ENCODE measurements at places on chromosomes 4 and X. TPM values are rescaled to one million over a fixed set of nuclear protein-coding genes. Genes with fewer than 3 reads are reported as not detected.

DNA sequence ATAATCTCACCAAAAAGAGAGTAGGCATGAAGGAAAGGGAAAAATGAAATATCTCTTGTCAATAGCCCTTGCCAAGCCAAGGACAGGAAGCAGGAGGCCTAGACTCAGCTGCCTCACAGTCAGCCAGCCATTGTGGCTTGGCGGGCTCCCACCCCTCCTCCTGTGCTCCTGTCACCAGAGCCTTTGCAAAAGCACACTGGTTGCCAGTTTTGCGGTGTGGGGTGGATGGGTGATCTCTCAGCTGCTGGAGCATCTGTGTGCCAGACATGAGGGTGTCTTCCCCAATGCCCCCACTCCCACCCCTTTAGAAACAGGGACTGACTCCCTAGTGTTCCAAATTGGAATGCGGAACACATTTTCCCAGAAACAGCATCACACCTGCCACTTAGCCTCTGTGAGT is 26.1 kb downstream of the ARHGEF6 start:
- DNase-seq, result no peak

GRCh38 chr4:121696170-121696580 is 605 bp downstream of the ANXA5 start:
- peak; percentile 82 for DNase-seq

Gene TREX2
- 1.0 TPM for polyA plus RNA-seq

GRCh38 chr4:86100539-86101215 is 259.2 kb downstream of the MAPK10 start:
- DNase-seq, result no peak

DNA sequence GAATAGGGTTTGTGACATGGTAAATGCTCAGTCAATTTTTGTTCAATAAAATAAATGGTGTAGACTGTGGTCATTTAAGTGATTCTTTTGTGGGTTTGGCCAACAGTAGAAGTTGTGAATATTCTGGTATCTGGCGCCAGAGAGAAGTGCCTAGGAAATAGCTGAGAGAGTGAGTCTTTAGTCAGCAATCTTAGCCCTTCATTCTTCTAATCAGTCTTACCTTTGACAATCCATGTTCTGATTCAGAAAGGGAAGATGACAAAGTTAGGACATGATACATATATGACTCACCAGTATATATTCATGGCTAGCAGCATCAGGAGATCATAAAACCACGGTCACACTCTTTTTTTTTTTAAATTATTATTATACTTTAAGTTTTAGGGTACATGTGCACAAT is 141.8 kb upstream of the PCDH18 start:
- DNase-seq, result peak; percentile 26

DNA sequence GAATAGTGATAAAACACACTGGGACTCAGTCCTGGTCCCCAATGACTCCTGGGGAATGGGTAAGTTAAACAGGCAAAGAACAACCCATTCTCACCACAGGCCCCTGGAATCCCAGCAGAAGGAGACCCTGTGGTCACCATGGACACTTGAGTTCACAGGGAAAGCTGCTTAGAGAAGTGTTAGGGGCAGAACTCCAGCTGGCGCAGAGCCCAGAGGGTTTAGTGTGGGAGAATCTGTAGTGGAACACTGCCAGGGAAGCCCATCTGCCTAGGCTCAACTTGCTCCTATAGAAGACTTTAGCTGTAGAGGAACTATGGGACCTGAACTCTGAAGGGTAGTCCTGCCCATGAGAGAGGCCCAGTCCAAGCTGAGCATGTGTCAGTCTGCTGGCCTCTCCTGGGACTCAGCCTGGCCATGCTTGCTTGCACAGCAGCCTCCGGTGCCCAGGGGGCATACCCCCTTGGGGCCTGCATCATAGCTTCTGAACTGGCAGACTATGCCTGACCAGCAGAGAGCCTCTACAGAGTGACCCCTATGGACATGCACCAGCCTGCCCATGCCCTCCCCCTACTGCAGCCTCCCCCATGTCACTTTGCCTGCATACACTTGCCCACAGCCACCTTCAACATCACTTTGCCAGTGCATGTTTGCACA is 343.5 kb downstream of the IDS start:
- no peak for DNase-seq

DNA sequence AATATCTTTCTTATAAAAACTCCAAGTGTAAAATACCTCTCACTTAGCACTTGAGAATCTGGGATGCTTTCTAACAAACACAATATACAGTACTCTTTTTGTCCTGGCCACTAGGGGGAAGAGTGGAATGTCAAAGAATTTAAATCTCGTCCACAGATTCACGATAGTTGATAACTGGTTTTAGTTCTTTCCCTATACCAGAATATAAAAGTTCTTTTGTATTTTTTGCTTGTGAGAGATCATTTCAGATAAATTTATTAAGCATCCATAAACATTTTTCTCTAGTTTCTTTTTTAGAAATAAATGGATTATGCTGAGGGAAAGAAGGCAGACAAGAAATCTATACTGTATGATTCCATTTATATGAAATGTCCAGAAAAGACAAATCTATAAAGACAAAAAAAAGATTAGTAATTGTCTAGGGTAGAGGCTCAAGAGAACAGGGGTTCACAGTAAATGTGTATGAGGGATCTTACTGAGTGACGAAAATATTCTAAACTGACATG is 50.4 kb downstream of the MGARP start:
- DNase-seq, result peak; percentile 47

- no peak for DNase-seq
Observed at GRCh38 chr4:24704149-24704548, 91.2 kb upstream of the SOD3 start.

Gene NALF2
- polyA plus RNA-seq, result 0.05 TPM

- DNase-seq, result peak; percentile 42
Observed at GRCh38 chr4:26410385-26411293, 79.6 kb downstream of the CCKAR start.

DNA sequence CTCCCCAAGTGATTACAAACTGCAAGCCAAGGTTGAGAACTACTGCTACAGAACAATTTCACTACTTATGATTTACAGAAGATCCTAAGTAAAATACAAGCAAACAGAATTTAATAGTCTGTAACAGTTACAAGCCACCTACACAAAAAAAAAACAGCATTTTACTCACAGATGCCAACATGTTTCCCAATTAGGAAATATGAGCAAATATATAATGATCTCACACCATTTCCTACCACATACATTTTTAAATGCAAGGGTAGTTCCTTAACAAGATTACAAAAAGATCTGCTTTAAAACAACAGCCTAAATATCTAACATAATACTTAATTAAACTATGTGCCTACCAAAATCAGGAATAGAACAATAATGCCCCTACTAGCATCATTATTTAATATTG is 63.4 kb downstream of the EFHC2 start:
- no peak for DNase-seq

GRCh38 chr4:37687194-37687562 is 1.0 kb upstream of the RELL1 start:
- no peak for DNase-seq

GRCh38 chr4:39834269-39834668 is 136.3 kb downstream of the UBE2K start:
- no peak for DNase-seq

- DNase-seq, result no peak
Observed at GRCh38 chr4:157983300-157983699, 189.5 kb downstream of the GASK1B start.

- no peak for DNase-seq
Observed at GRCh38 chrX:101787934-101788333, 128.3 kb upstream of the ARMCX2 start.

DNA sequence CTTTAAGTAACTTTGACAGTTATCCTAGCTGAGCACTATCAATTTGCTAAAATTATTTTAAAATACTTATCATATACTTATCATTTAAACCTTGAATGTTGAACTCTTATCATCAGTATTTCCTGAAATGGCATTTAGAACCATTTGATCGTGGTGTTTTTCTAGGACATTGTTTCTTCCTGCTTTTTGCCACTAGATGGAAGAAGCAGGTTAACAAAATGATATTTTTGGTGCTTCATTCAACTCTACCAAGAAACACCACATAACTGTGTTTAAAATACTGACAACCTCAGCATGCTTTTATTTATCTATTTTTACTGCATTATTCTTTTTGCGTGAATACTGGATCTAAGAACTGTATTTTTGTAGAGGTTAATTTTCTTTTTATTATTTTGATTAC is 44.6 kb downstream of the C4orf33 start:
- DNase-seq, result no peak

GRCh38 chr4:185599553-185600243 is 64.4 kb upstream of the PDLIM3 start:
- DNase-seq, result no peak

Gene SAGE1
- not detected for polyA plus RNA-seq

Gene MID1
- 15.9 TPM for polyA plus RNA-seq

- no peak for DNase-seq
Observed at GRCh38 chrX:97895751-97896150, 1012.0 kb downstream of the RPA4 start.

DNA sequence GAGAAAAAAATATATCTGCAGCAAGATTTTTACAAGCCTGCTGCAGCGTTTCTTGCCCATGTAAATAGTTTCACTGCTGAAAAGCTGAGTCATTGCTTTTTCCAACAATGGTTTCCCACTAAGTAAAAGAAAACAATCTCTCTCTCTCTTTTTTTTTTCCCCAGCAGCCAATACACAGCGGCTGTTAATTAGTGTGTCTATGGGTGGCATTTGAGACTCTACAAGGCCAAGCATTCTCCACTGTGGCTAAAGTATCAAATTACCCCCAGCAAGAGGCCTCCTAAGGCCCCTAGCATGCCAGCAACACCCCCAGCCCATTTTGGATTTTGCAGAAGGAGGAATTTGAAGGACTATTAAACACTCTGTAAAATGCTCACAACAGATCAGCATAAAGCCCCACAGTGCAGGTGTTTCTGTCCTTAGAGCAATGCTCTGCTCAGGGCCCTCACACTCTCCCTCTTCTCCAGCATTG is 837.4 kb downstream of the TRIML1 start:
- DNase-seq, result peak; percentile 58

DNA sequence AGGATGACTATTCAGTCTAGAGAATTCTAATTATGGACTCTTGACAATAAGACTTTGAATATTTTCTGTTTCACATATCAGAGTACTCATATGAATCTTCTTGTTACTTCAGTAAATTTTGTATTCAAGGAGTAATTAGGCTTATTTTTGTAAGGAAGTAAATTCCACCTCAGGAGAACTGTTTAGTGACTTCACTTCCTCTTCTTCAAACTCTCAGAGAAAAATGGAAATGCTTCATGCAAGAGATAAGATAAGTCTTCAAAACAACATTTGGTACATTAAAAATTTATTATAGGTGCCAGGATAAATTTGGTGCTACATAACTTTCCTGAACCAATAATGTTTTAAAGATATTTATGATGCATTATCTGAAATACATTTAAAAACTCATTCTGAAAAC is 1421.9 kb downstream of the PCDH7 start:
- no peak for DNase-seq

DNA sequence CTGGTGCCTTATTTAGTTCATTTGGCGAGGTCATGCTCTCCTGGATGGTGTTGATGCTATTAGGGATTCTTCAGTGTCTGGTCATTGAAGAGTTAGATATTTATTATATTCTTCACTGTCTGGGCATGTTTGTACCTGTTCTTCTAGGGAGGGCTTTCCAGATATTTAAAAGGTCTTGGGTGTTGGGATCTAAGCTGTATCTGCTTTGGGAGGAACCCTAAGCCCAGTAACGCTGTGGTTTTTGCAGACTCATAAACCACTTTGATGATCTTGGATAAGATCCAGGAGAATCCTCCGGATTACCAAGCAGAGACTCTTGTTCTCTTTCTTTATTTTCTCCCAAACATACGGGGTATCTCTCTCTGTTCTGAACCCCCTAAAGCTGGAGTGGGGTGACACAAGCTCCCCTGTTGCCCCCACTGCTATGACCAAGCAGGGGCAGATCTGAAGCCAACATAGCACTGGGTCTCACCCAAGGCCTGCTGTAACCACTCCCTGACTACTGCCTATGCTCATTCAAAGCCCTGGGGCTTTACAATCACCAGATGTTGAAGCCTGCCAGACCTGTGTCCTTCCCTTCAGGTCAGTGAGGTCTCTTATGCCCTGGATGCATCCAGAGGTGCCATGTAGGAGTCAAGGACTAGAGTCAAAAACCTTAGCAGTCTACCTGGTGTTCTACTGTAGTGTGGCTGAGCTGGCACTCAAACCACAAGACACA is 187.6 kb downstream of the GUCY2F start:
- peak; percentile 85 for DNase-seq

GRCh38 chrX:9055354-9055753 is 21.4 kb upstream of the FAM9B start:
- no peak for DNase-seq

Gene STATH
- not detected for polyA plus RNA-seq

Gene KIT
- not detected for polyA plus RNA-seq

Gene VCX3B
- not detected for polyA plus RNA-seq

DNA sequence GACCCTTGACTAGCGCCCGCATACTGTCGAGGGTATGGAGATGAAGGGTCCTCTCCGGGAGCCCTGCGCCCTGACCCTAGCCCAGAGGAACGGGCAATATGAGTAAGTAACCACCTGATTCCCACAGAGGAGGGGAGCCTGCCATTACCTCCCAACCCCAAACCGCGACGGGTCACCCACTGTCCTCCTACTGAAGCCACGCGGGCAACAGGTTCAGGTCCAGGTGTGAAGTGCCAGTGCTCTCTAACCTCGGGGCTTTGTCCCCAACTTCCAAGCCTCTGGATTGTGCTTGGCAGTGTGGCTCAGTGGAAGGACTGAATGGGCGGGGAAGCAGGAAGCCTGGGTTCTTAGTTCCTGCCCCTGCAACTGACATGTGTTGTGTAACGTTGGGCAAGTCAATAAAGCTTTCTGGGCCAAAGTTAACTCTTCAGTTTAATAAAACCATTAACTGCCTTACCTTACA is 694 bp downstream of the OCRL start:
- peak; percentile 6 for DNase-seq

- peak; percentile 28 for DNase-seq
Observed at GRCh38 chrX:133921764-133922389, 63.5 kb downstream of the GPC3 start.

GRCh38 chrX:6965729-6966128 is 181.8 kb upstream of the STS start:
- DNase-seq, result no peak

DNA sequence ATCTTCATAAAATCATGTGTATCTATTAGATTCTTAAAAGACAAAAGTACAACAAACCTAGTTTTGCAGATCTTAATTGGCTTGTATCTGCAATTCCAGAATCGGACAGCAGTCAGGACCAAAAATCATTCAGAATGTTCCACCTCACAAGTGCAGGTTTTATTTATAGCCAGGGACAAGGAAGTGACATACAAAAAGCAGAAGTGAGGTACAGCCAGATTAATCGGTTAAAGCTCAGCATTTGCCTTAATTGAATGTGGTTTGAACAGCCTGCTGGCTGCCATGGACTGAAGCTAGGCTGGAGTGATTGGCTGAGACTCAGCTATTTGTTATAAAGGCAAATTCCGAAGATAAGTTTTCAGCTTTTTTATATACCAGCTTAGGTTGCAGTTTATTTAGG is 932.6 kb downstream of the C4orf33 start:
- no peak for DNase-seq

Gene NOX1
- polyA plus RNA-seq, result not detected
